ENCODE measurements at places on chromosomes 4 and X. TPM values are rescaled to one million over a fixed set of nuclear protein-coding genes. Genes with fewer than 3 reads are reported as not detected.

The GPR173 gene
- under 0.01 TPM for total RNA-seq

The SEC31A gene
- 186 TPM for total RNA-seq

The ERAS gene
- total RNA-seq = not detected

The PDLIM5 gene
- total RNA-seq = 72.1 TPM

The PRDM8 gene
- 4.8 TPM for total RNA-seq

The EVC gene
- 0.52 TPM for total RNA-seq

The ZDHHC9 gene
- 2.7 TPM for total RNA-seq

The WDFY3 gene
- 18.1 TPM for total RNA-seq

The SPIN2A gene
- 0.10 TPM for total RNA-seq

The EREG gene
- total RNA-seq = 240 TPM

The LRRC66 gene
- 0.10 TPM for total RNA-seq

The PLK4 gene
- total RNA-seq = 4.4 TPM

The CNKSR2 gene
- total RNA-seq = 15.8 TPM

The CPE gene
- 0.10 TPM for total RNA-seq

The IGBP1 gene
- 118 TPM for total RNA-seq

The DUSP9 gene
- total RNA-seq = not detected

The ZNF711 gene
- total RNA-seq = 3.7 TPM

The SPANXA1 gene
- total RNA-seq = not detected

The CT45A5 gene
- not detected for total RNA-seq

The ACTRT1 gene
- not detected for total RNA-seq

The APBB2 gene
- total RNA-seq = 3.7 TPM

The PNMA5 gene
- total RNA-seq = not detected

The TMPRSS11A gene
- total RNA-seq = not detected

The CLDN2 gene
- not detected for total RNA-seq

The SLC9B1 gene
- total RNA-seq = 3.4 TPM

The PABPC5 gene
- total RNA-seq = not detected

The SHOX gene
- total RNA-seq = not detected

The FOXR2 gene
- total RNA-seq = not detected

The TLL1 gene
- total RNA-seq = not detected

The MSX1 gene
- not detected for total RNA-seq

The PPAT gene
- total RNA-seq = 5.4 TPM

The MUC7 gene
- not detected for total RNA-seq

The LRIT3 gene
- total RNA-seq = under 0.01 TPM

The NALF2 gene
- under 0.01 TPM for total RNA-seq

The MAGEE2 gene
- total RNA-seq = not detected

The IL13RA2 gene
- total RNA-seq = not detected

The OTUD6A gene
- not detected for total RNA-seq

The RADX gene
- total RNA-seq = 10.3 TPM

The FAM47B gene
- total RNA-seq = not detected

The DGKK gene
- total RNA-seq = 0.31 TPM

The GAGE1 gene
- 0.10 TPM for total RNA-seq

The HTRA3 gene
- not detected for total RNA-seq
